ENCODE measurements at places on chromosomes 2 and 18.

DNA sequence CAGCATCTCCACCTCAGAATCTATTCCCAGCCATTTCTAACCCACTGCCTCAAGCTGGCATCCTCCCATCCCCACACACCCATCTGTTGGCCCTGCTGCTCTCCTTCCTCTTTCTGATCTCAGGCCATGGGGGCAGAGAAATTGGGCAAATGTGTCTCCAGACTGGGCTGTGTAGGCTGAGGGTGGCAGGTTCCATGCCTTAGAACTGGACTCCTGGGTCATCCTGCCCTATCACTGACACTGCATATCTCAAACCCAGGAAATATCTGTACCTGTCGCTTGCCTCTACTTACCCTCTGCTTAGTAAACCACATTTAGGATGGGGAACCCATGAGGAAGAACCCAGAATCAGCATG, 1.8 kb downstream of the WNT10A start:
- DNase-seq, result no peak

DNA sequence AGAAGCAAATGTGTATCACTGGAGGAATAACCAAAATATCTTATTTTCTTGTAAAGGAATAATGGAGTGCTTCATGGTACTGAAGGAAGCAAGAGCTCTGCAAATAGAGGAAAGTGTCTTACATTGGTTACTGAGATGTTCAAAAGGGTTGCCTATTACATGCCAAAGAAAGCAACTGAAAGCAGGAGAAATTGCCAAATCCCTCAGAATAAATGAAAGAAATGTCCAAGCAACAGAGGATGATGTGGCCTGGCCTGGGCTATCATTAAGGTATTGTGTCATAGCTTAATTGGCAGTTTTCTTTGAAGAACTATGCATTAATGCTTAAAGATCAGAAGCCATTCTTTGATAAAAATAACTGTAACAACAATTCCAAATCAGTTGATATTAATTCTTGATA, 173.7 kb downstream of the RAB3GAP1 start:
- peak; percentile 22 for DNase-seq

DNA sequence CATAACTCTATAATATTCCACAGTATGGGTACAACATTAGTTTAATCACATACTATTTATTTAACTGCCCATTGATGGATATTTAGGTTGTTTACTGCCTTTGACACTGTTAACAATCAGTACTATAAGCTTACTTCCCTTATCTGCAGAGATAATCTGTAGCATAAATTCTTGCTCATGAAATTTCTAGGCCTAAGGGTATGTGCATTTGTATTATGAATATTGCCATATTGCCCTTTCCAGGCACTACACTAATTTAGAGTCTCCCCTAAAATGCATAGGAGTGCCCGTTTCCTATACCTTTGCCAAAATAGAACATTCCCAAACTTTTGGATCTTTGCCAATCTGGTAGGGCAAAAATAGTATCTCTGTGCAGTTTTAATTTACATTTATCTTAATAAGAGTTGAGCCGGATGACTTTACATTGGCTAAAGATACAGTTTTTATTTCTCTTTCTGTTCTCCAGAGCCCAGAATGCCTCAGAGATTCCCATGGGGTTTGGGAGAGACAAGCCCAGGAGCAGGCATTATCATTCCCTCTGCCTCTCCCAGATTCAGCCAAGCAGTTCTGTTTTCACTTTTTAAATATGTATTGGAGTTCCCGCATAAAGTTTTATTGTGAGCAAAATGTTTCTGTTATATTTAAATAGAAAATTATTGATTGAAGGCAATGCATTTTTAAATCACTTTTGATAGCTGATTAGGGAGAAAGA, 102.8 kb downstream of the CAPN13 start:
- no peak for DNase-seq

- no peak for DNase-seq
These were observed 10.7 kb upstream of the IL1RL2 start for GRCh38 chr2:102176172-102176571.
